Nasal cavity respiratory epithelium epithelial cell of viscerocranial mucosa (primary cell): ENCODE measurements at places on chromosomes 6 and 20. TPM values are rescaled to one million over a fixed set of nuclear protein-coding genes. Genes with fewer than 3 reads are reported as not detected.

TNFRSF21 gene
- 40.7 and 138 TPM in 2 replicates for total RNA-seq

TGM3 gene
- 16.7 TPM in 1 of 2 replicates, not detected in the other for total RNA-seq

BANF2 gene
- total RNA-seq = not detected in 2 replicates

ARHGAP40 gene
- total RNA-seq = 0.68 and 4.3 TPM in 2 replicates

TCF21 gene
- not detected in 2 replicates for total RNA-seq

GSTA1 gene
- 0.21 TPM in 1 of 2 replicates, not detected in the other for total RNA-seq

CLDN20 gene
- not detected in 2 replicates for total RNA-seq

DNMT3B gene
- total RNA-seq = 0.68 and 1.5 TPM in 2 replicates

THBD gene
- total RNA-seq = 65.3 and 229 TPM in 2 replicates

DTNBP1 gene
- total RNA-seq = 9.7 and 10.3 TPM in 2 replicates

RHAG gene
- total RNA-seq = not detected in 2 replicates
